ENCODE measurements at places on chromosomes 1 and 21. TPM values are rescaled to one million over a fixed set of nuclear protein-coding genes. Genes with fewer than 3 reads are reported as not detected.

Gene GNAT2
- total RNA-seq: not detected

Gene DSCAM
- not detected for total RNA-seq

DNA sequence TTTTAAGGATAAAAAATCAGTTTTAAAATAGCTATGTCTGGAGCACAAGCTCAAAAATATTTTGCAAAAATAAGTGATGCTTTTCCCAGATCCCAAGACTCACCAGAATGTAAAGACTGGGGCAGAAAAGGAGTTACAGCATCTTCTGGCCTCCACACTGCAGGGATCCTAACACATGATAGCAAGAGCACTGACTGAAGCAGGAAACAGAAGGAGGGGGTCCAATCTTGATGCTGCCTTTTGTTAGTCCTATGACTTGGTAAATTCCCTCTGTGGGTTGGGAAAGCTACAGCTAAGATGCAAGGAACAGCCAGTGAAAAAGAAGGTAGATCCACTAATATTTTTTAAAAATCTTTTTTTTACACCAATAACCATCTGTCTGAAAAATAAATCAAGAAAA lies 54.2 kb upstream of the TNR start:
- peaks cover 11% of the 10 kb centered on the region for H3K4me1 ChIP-seq
- H3K27ac ChIP-seq: no peak overlapping the region
- no peak overlapping the region for H3K4me3 ChIP-seq
- no peaks in the 10 kb centered on the region for H3K27me3 ChIP-seq
- no peak for DNase-seq

- peaks cover 7% of the 10 kb centered on the region for H3K4me1 ChIP-seq
- no peak overlapping the region for H3K27ac ChIP-seq
- no peaks in the 10 kb centered on the region for H3K36me3 ChIP-seq
- no peak for DNase-seq
- H3K4me3 ChIP-seq: no peak overlapping the region
- H3K27me3 ChIP-seq: no peaks in the 10 kb centered on the region
Measured at GRCh38 chr1:44079566-44079965, 39.1 kb upstream of the KLF17 start.

DNA sequence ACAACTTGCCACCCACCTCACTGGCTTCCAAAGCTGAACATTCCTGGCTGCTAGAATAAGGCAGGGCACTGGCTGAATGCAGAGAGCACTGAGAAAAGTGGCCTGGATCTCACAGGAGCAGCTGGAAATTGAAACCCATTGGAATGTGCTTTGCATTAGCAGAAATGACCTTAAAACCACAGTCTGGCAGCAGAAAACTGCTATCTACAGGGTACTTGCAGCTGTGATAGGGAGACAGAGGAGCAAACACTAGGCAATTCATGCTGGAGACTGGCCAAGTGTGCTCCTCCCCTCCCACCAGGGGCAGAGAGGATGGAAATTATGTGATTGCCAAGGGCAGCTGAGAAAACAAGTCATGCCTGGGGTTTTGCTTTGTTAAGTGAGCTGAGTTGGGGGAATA lies 47.2 kb downstream of the HSD3B1 start:
- H3K4me3 ChIP-seq: no peak overlapping the region
- no peaks in the 10 kb centered on the region for H3K36me3 ChIP-seq
- no peak for DNase-seq

Gene FHAD1
- 4.4 TPM for total RNA-seq

Gene SLC2A5
- 14.7 TPM for total RNA-seq

GRCh38 chr1:220900842-220901241 lies 21.6 kb downstream of the HLX start:
- DNase-seq: no peak
- H3K36me3 ChIP-seq: no peaks in the 10 kb centered on the region
- H3K27ac ChIP-seq: no peak overlapping the region
- H3K27me3 ChIP-seq: no peaks in the 10 kb centered on the region
- no peaks in the 10 kb centered on the region for H3K4me1 ChIP-seq

DNA sequence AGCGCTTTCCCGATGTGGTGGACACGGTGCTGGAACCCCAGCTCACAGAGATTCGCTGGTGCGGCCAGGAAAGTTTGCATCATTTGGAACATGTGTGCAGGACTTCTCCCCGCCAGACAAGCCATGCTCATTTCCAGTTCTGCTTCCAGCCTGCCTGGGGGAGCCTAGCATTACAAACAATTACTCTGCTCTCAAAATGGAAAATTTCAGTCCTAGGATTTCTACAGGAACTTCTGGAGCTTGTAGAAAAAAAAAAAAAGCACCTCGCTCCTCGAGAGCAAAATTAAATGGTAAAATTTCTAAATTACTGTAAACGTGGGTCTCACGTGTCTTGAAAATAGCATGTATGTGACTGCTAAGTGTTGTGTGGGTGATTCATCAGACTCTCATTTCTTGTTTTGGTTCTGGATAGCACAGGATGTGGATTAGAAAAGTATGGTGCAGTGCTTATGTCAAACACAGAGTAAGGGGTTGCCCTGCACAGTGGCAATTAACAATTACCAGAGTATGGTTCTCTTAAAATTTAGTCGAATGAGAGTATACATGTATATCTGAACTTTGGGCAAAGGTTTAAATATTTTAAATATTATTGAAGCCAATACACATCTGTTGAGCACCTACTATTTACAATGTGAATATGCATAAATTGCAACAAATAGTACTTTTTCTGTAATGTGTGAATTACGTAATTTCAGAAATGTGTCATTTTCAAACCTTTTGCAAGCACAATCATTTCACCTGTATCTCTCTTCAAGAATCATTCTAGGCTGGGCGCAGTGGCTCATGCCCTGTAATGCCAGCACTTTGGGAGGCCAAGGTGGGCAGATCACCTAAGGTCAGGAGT lies 61.8 kb upstream of the PTGFRN start:
- no peaks in the 10 kb centered on the region for H3K36me3 ChIP-seq
- H3K4me3 ChIP-seq: no peak overlapping the region
- peak; percentile 3 for DNase-seq
- no peak overlapping the region for H3K27ac ChIP-seq
- H3K27me3 ChIP-seq: no peaks in the 10 kb centered on the region

Gene TSPAN1
- 7.0 TPM for total RNA-seq

DNA sequence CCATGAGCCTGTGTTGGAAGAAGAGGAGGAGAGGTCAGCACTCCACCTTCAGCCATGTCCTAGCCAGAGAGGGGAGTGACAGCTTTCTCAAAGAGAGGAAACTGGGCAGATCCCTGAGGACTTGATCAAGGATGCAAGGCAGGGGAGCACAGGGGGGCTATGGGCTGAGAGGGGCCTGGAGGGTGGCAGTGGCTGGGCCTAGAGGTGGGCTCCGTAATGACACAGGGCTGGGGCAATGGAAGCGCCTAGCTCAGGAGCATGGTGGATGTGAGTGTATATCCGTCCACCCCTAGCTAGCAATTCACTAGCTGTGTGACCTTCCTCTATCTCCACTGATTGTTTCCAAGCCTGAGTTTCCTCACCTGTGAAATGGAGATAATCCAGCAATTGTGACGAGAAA lies 32.6 kb downstream of the NEK2 start:
- no peaks in the 10 kb centered on the region for H3K36me3 ChIP-seq
- no peak overlapping the region for H3K4me3 ChIP-seq
- H3K4me1 ChIP-seq: peaks cover 18% of the 10 kb centered on the region
- no peaks in the 10 kb centered on the region for H3K27me3 ChIP-seq

DNA sequence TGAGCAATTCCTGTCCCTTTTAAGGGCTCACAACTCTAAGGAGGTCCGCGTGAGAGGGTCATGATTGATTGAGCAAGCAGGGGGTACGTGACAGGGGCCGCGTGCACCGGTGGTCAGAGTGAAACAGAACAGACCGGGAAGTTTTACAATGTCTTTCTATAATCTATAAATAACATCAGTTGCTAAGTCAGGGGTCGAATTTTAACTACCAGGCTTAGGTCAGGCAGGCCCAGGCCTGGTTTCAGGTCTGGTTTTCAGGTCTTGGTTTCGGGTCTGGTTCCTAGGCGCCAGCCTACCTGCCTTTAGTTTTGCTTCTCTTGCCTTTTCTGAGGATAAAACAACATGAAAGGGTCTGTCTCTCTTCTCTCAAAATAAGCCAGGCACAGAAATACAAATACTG lies 476.0 kb upstream of the CAMK1G start:
- no peak for DNase-seq
- no peaks in the 10 kb centered on the region for H3K27me3 ChIP-seq
- H3K27ac ChIP-seq: no peak overlapping the region
- H3K36me3 ChIP-seq: no peaks in the 10 kb centered on the region
- H3K4me3 ChIP-seq: no peak overlapping the region

Gene AMY1A
- not detected for total RNA-seq

DNA sequence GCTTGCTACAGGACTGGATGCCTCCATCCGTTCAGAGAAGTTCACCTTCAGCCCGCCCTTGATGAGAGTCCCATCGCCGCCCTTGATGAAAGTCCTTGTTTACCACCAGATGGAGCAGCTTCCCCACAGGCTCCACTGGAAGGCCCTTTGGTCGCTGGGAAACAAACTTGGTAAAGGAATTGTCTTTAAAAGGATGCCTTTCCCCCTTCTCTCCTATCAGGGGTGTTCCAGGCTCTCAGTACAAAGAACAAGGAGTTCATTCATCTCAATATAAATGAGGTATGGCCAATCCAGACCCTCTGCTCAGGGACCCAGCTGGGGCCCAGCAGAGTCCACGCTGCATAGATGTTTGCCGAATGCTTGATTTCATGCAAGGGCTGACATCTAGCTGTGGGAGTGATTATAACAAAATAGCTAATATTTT lies 50.8 kb downstream of the CAPN9 start:
- DNase-seq: no peak
- no peaks in the 10 kb centered on the region for H3K4me1 ChIP-seq
- H3K4me3 ChIP-seq: no peak overlapping the region
- no peak overlapping the region for H3K27ac ChIP-seq
- H3K36me3 ChIP-seq: no peaks in the 10 kb centered on the region

DNA sequence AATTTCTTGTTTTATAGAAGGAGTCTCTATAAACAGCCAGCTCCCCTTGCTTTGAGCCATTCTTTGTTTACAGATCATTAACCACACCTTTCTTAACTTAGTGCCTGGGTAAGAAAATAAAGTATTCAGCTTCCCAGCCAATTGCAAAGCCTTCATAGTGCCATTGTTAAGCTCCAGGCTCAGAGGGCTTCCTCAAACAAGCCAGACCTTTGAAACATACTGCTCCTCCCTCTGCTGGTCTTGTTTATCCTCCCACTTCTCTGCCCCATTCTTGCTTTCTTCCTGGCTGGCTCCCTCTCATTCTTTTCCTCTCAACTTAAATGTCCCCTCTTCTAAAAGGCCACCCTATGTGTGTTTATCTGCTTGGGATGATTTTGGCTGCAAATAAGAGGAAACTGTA lies 319.4 kb upstream of the ST6GALNAC5 start:
- H3K36me3 ChIP-seq: no peaks in the 10 kb centered on the region
- H3K4me3 ChIP-seq: no peak overlapping the region
- DNase-seq: no peak
- H3K27me3 ChIP-seq: no peaks in the 10 kb centered on the region
- no peak overlapping the region for H3K27ac ChIP-seq

DNA sequence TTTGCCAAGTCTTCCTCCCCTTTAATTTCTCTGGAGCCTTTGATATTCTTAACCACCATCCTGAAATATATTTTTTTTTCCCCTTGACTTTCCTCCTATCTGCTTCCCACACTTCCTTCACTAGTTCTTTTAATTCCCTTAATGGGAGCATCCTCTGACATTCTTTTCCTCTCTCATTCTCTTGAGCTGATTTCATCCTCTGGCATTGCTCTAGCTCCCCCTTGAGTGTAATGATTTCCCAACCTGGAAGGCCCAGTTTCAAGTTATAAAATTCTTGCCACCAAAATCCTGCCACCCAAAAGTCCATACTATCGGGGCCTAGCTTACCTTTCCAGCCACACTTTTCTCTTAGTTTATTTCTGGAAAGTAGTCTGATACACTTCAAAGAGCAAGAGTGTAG lies 39.5 kb upstream of the UBE2U start:
- peaks cover 19% of the 10 kb centered on the region for H3K4me1 ChIP-seq
- DNase-seq: no peak
- no peaks in the 10 kb centered on the region for H3K27me3 ChIP-seq

Gene CLCA2
- total RNA-seq: not detected

Measured in thoracic aorta (tissue), 2 donors.